ENCODE measurements at places on chromosomes 7 and 10.

- DNase-seq = no peak
These were observed 156.0 kb downstream of the EGFR start for GRCh38 chr7:55174856-55175255.

DNA sequence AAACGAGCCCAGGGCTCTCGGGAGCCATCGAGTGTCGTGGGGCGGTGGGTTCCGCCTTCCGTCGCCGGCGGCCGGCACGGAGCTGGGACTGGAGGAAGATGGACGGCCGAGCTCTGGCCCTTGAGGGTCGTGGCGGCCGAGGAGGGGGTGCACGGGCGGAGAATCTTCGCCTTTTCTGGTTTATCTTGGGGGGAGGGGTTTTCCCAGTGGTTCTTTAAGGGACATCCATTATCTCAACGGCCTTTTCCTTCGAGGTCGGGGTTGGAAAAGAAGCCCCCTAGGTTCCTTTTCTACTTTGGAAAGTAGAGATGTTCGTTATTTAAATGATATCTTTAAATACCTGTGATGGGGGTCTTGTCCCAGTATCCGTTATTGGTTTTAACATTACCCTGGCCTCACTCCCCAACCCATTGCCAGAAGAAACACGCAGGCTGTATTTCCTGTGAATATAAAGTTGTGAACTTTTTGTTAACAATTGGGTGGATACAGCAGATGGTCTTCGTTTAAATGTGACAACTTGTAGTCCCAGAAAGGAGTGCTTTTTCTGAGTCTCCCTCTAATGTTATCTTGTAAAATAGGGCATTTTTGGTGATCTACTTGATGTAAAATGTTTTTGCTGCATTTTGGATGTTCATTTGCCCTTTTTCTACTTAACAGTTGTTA lies 765 bp downstream of the CCAR1 start:
- no peak for DNase-seq

GRCh38 chr10:12349629-12350166 lies 351 bp downstream of the CAMK1D start:
- DNase-seq = no peak

DNA sequence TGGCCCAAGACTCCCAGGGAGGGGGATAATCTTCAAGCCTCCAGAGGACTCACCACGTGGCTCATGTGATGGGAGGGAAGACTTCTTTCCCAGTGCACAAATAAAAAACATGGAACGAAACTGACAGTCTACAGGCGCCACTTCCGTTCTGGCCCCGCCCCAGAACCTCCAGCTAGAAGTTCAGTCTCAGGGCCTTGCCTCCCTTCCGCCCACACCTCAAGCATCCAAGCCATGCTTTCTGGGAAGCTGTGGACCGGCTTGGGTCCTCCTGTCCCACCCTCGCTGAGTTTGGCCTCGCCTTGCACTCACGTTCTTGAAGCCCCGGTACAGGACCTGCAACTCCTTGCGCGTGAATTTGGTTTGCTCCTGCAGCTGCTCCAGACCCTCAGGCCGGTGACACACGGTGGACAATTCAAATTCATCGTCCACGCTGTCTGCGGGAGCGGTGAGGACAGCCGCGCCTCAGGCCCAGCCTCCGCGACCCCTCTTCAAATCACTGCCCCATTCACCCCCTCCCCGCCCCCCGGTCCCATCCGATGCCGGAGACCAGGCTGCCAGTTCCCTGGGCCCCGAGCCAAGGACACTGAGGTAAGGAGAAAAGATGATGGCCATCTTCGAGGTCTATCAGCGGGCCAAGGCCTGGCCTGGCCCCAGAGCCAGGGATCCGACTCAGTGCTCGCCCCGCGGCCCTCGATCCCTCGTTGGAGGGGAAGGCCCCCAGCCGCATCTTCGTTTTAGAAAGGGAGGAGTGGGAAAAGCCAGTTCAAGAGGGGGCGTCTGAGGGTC lies 10.7 kb upstream of the OGA start:
- no peak for DNase-seq

DNA sequence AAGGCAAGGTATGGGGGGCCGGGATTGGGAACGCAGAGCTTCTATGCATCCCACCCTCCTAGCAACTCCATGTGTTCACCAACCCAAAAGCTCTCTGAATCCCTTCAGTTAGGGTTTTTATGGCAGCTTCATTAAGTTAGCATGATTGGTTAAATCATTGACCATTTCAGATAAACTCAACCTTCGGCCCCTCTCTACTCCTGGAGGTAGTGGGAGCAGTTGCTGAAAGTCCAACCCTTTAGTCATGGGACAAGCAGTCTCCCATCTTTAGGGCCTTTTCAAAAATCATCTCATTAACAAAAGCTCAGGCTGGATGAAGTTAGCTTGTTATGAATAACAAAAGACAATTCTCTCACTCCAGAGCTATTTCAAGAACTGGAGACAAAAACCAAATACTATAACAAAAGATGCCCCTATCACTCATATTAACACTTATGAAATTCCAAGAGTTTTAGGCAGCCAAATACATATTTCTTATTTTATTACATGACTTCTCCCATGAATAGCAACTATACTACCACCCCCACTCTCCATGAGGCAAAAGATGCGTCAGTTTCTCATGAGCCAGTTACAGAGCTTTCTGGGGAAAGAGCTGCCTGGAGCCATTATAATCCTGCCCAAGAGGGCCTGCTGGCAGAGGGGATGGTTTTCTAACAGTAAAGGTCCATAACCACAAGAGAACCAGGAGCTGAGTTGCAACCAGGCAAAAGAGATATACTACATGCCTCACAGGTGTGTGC lies 44.6 kb downstream of the SLC16A12 start:
- no peak for DNase-seq

DNA sequence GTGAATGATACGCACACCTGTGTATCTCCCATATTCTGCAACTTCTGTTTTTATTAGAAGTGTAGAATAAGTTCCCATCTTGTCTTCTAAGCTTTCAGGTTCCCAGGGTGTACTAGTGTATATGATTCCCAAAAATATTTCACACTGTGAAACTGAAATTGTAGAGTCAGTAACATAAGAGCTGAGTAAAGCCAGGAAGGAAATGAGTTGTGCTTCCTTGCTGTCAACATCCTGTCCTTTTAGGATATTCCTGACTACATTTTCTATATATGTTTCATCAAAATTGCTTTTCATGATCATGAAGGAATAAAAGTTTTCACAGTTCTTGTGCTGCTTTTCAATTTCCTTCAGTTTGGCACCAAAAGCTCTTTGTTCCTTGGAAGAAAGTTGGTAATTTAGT lies 15.2 kb downstream of the SAMD9L start:
- DNase-seq = no peak

- DNase-seq = no peak
These were observed 18.2 kb downstream of the HNRNPF start for GRCh38 chr10:43390759-43391158.

Measured in stimulated activated CD8-positive, alpha-beta memory T cell treated with anti-CD3 and anti-CD28 coated beads, Interleukin-4, amount 100 ng/mL, for 48 hours (primary cell).